ENCODE measurements at places on chromosomes 1 and 21. TPM values are rescaled to one million over a fixed set of nuclear protein-coding genes. Genes with fewer than 3 reads are reported as not detected.

Gene ITLN2
- not detected for total RNA-seq

Gene CRP
- total RNA-seq = not detected

Gene ARTN
- not detected for total RNA-seq

Gene RIPPLY3
- total RNA-seq = not detected

Gene CAMK2N1
- total RNA-seq = 20.1 TPM

Gene LCE6A
- total RNA-seq = not detected

Gene VHLL
- total RNA-seq = not detected

Gene HYI
- 79.4 TPM for total RNA-seq

Gene SYCP1
- not detected for total RNA-seq

Gene DNAI4
- total RNA-seq = 6.5 TPM

Gene ITGB2
- 12.5 TPM for total RNA-seq

Gene TEX38
- not detected for total RNA-seq

Gene PGBD5
- total RNA-seq = 7.5 TPM

Gene GPR89B
- 2.3 TPM for total RNA-seq

Gene DTL
- 42.8 TPM for total RNA-seq

Gene CRB1
- total RNA-seq = 0.30 TPM

Measured in Caki2 (cell line).